ENCODE measurements at places on chromosomes 1 and 21.

- DNase-seq, result no peak
These were observed 27.4 kb downstream of the C1orf116 start for GRCh38 chr1:207004931-207005830.

DNA sequence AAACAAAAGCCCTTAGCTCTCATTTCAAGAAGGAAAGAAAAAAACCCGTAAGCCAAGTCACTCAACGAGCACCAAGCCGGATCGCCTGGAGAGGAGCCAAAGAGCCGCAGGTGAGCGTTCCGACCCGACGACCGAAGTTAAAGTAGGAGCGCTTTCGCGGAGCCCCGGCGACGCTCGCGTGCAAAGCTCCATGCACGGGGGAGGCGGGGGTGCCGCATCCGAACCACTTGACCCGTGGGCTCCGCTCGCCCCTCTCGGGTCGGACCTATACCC lies 382 bp downstream of the GPBP1L1 start:
- peak; percentile 29 for DNase-seq

DNA sequence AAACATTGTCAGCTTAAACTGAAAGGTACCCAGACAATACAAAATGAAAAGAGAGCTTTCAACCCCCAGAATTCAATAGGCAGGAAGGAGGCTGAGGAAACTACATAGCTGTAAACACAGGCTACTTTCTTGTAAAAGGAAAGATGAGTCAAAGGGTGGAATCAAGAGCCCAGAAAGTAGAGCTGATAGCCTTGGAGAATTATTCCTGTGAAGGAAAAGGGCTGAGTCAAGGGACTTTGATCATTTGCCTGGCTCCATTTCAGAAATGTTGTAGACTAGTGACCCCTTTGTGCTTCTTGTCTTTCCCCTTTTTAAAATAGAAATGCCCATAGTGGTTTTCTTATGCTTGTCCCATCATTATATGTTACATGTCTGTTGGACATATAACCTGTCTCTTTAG lies 597.6 kb downstream of the ADGRL2 start:
- DNase-seq, result no peak

DNA sequence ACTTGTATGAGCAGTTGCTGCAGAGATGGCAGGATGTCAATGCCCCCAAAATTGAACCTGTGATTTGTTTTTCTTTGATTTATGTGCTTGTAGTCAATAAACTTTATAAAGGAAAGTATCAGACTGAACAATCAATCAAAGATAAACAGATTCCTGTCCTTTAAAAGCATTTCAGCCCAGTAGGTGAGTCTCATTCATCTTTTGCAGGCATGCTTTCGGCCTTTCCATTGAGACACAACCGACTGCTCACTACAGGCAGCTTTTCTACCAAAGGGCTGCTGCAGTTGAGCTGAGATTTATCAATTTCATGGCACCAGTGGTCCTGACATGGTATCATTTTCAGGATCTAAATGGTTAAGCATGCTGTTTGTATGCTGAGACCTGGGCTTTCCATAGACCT lies 513.6 kb upstream of the PTBP2 start:
- DNase-seq, result no peak

GRCh38 chr1:2119886-2120285 lies 69.7 kb downstream of the PRKCZ start:
- DNase-seq, result no peak

GRCh38 chr1:182192966-182193365 lies 131.5 kb upstream of the ZNF648 start:
- DNase-seq, result no peak

GRCh38 chr21:29557931-29558725 lies 259.4 kb downstream of the BACH1 start:
- no peak for DNase-seq

- no peak for DNase-seq
These were observed 28.4 kb downstream of the EXTL2 start for GRCh38 chr1:100866041-100866900.

DNA sequence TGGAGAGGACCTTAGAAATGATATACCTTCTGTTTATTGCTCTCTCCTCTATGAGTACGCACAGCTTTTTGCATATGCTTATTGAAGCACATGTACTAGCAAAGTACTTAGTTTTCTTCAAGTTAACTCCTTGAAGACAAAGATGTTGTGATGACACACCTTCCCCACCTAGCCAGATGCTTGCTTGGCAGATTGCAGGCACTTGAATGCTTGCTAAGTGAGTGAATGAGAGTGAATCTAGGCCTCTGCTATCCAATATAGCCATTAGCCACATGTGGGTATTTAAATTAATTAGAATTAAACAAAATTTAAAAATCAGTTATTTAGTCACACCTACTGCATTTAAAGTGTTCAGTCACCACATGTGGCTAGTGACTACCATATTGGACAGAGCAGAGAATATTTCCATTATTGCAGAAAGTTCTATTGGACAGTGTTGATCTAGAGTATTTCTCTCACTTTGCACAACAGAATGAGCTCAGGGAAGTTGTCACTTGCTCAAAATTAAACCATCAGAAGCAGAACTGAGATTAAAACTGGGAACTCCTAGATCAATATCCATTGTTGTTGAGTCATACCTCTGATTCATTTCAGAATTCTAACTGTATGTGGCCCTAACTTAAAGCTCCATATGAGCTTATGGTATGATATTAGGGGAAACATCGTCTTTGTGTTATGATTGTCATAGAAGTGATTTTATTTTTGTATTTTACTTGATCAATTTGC lies 8.6 kb upstream of the EEIG2 start:
- no peak for DNase-seq

Data from stimulated activated CD8-positive, alpha-beta memory T cell treated with anti-CD3 and anti-CD28 coated beads, Interleukin-15, amount 100 ng/mL, for 1 hour (primary cell).